Effector memory CD8-positive, alpha-beta T cell (primary cell): ENCODE measurements at places on chromosomes 16 and 17.
A peak's percentile ranks its signal among the peaks of the same experiment; 100 is the strongest.

GRCh38 chr16:3854750-3855541 is 25.6 kb downstream of the CREBBP start:
- DNase-seq: no peak

DNA sequence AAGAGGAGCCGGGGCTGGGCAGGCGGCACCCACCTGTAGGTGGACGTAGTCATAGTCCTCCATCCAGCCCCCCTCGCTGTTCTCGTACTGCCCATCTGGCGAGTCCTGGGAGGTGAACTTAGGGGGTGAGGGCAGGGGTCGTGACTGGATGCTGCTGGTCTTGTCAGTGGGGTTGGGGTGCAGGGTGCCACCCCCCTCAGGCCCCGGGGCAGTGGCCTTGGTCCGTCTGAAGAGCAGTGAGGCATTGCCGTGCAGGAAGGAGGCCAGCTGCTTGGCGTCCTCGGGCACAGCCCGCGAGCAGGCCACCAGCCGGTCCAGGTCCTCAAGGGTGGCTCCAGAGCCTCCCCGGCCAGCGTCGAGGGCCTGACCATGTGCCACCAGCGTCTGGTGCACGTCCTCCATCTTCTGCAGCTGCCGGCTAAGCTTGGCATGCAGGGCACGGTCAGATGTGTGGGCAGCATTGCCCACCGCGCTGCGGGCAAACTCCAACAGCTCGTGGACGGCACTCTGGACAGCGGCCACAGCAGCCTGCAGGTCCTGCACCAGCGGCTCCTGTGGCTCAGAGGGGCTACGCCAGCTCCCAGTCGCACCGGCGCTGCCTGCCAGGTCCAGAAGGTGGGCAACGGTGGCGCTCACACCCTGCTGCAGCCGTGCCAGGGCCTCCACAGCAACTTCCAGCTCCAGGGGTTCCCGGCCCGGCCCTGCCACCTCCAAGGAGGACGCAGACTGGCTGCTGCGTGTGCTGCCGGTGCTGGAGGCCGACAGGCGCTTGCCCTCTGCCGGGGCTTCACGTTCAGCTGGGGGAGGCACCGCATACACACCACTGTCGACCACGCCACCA is 16.3 kb downstream of the CTRB1 start:
- no peak for DNase-seq

GRCh38 chr17:38605841-38606645 is at the start of gene SRCIN1:
TSS of gene SRCIN1 (minus strand) at chr17:38605952. CDS start at chr17:38605705, 247 bp downstream.
- no peak for DNase-seq

DNA sequence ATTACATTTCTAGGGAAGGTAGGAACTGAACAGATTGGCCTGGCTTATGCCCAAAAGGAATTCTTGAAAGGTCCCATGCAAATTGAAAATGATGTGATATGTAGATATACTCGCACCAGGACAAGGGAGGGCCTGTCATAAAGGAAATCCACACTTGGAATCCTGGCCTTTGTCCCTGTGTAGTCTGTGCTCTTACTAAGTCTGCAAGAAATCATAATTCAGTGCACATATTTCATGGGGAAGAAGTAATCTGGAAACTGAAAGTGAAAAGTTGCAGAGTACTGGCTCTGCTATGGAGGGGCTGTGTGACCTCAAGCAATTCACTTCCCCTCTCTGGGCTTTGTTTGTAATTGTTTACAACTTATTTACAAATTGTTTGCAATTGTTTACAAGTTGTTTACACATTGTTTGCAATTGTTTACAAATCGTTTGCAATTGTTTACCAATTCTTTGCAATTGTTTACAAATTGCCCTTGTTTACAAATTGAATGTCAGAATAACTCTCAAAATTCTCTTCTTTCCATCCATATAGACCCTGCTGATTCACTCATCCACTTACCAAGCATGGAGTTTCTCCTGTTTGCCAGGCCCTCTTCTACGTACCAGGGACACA is 12.9 kb downstream of the SCNN1G start:
- DNase-seq: no peak

- no peak for DNase-seq
These were observed 3.7 kb upstream of the HSD17B2 start for GRCh38 chr16:82031116-82032084.

DNA sequence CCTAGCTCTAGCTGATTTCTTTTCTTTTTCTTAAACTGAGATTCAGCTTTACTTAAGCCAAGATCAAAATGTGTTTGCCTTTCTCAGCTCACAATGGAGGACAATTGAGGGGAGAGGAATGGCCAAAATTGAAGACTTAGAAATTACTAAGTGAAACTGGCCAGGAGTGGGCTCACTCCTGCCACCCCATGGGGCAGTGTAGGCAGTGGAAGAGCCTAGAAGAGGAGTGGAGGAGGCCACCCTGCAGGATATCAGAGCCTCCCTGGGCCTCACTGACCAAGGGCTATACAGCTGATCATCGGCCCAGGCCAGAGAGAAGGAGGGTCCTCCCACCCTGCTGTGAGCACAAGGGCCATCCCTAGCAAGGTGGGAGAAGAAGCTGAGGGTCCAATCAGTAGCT is 119.8 kb downstream of the CCT6B start:
- no peak for DNase-seq

- no peak for DNase-seq
These were observed 6.4 kb downstream of the DRC7 start for GRCh38 chr16:57700781-57701551.

DNA sequence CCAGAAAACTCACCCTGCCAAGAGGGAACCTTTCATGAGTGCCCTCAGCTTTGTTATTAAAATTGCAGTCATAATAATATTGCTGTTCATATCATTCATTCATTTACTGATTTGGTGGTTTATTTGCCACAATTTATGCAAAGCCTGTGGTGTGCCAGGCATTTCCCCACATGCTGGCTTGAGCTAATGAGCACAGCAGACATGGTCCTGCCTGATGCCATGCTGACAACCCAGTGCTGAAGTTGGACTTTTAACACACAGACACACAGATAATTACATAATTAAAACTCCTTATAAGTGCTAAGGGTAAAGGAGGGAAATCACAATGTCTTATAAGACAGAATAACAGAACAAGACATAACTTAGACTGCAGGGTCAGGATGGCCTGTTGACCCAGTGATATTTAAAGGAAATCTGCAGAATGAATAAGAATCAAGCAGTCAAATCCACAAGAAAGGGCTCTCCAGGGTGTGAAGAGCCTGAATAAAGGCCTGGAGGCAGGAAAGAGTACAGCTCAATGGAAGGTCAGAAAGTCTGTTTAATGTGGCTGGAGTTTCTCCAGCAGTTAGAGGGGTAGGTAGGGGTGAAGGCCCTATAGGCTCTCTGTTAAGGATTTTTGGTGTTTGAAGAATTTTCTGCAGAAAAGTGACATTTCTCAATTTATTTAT is 196.9 kb upstream of the CDH11 start:
- no peak for DNase-seq

GRCh38 chr17:35560703-35561102 is at the start of gene SLFN14:
TSS of gene SLFN14 (minus strand) at chr17:35560819. CDS start at chr17:35558062, 2,757 bp downstream.
- no peak for DNase-seq

- DNase-seq: peak; percentile 98
These were observed at the start of gene ALDOC for GRCh38 chr17:28576758-28577465. TSS of gene ALDOC (minus strand) at chr17:28576895. CDS start at chr17:28575532, 1,363 bp downstream.

DNA sequence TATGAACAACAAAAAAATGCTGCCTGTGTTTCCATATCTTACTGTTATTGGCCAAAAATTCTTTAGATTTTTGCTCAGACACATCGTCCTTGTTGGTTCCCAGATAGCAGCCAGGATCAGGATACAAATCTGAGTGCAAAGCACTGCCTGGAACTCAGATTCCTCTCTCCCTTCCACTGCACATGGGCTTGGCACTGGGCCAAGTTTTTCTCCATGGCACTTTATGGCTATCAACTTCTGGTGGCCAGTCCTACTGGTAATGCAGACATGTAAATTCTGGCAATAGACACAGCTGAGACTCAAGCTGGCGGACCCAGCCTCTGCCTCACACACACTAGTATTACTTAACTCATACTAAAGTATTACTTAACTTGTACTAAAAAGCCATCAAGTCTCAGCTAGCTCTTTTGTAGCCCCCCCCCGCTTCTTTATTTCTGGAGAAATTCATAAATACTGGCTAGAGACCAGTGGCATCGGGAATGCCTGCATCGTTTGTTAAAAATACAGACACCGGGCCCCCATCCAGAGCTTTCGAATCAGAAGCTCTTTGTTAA is 181.2 kb upstream of the COX10 start:
- DNase-seq: no peak

- DNase-seq: no peak
These were observed 16.4 kb downstream of the KRT23 start for GRCh38 chr17:40921026-40921425.

- no peak for DNase-seq
These were observed 108.1 kb downstream of the STX8 start for GRCh38 chr17:9467518-9467917.

- no peak for DNase-seq
These were observed 41.7 kb downstream of the WDR59 start for GRCh38 chr16:74942977-74943918.

DNA sequence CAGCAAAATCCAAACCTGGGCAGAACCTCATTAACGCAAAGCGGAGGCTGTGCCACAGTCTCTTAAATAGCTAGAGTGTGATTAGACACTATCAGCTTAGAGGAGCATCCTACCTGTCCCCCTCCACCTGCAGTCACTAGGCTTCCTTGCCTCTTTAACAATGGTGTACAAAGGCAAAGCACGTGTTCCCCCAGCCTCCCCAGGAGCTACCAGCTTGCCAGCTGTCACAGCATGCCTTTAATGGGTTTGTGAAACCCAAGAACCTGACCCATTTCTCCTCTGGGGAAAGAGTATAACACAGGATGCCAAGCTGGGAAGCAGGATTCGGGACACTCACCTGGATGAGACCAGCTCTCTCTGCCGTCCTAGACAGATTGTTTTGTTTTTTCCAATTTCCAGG is 37.2 kb upstream of the TBX2 start:
- no peak for DNase-seq

DNA sequence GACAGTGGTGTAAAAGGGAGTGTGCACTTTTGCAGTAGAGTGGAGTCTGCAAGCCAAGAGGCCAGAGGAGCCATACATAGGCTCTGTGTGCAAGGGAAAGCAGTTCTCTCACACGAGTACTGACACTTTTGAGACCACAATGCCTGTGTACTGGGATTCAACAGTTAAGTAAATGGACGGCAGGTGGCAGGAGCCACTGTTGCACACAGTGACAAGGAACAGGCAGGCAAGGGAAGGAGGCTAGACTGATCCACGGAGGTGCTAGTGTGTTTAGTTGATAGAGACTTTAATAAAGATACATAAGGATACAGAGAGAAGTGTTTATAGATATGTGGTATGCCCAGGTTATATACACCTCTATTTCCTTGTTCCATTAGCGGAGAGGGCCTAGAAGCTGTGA is 67.0 kb downstream of the MPRIP start:
- peak; percentile 22 for DNase-seq

DNA sequence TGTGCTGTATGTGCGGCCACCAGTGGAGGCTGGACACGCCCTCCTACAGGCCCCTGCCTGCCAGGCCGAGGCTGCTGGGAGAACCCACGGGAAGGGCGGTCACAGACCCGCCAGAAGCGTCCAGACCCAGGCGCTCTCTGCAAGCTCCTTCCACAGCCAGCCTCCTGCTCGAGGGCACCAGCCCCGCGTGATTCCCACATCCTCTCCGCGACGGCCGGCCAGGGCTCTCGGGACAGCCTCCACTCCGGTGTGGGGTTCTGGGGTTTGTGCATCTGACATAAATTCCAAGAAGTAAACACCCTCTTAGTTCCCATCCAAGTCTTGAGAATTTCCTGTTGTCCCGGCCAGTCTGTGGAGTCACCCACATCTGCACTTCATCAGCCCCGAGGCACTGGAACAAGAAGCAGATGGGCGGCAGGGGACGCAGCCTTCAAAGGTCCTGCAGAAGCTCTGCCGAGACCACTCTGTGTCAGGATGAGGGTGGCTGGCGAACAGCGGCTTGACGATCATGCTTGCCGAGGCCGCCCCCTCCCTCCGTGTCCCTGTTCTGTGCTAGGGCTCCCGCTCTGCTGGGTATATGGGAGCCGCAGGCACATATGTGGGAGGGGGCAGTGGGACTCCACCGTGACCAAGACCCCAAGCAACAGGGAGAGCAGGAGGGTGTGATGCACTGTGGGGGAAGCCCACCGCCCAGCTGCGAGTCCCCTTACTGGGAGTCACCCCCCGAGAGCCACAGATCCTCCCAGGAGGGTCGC is 2.4 kb upstream of the TMEM204 start:
- no peak for DNase-seq

GRCh38 chr16:27461483-27462171 is 59.7 kb downstream of the IL21R start:
- no peak for DNase-seq
